Endothelial cell (in vitro differentiated cells): ENCODE measurements at places on chromosomes 6 and 20. TPM values are rescaled to one million over a fixed set of nuclear protein-coding genes. Genes with fewer than 3 reads are reported as not detected.

The TNXB gene
- 7.5 TPM for total RNA-seq

GRCh38 chr20:46350986-46351267 is 42.6 kb upstream of the CDH22 start:
- no peak for DNase-seq

The LPIN3 gene
- total RNA-seq = 20.1 TPM

DNA sequence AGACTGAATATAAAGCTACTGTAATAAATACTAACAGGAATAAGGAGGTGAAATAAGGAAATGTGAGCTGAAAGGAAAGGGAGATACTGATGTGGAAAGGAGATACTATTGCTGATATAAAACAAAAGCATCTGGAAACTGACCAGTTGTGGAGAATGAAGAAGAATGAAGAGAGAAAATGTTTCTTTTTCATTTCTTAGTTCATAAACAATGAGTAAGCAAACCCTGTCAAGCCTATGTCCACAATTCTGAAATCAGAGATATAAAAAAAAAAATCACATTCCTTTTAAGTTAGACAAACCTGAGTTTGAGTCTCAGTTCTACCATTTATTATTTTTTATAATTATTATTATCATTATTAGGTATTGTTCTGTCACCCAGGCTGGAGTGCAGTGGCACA is 121.6 kb upstream of the GJE1 start:
- no peak for DNase-seq

The SCGN gene
- 0.85 TPM for total RNA-seq

DNA sequence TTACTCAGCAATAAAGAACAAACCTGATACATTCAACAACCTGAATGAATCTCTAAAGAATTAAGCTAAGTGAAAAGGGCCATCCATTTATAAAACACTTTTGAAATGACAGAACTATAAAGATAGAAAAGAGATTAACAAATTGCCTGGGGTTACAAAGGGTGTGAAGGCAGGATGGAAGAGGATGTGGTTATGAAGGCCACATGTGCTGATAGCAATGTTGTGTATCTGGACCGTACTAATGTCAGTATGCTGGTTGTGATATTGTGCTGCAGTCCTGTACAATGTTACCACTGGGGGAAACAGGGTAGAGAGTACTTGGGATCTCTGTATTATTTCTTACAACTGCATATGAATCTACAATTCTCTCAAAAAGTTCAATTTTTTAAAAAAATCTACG is 36.4 kb downstream of the ELOVL5 start:
- DNase-seq = no peak

DNA sequence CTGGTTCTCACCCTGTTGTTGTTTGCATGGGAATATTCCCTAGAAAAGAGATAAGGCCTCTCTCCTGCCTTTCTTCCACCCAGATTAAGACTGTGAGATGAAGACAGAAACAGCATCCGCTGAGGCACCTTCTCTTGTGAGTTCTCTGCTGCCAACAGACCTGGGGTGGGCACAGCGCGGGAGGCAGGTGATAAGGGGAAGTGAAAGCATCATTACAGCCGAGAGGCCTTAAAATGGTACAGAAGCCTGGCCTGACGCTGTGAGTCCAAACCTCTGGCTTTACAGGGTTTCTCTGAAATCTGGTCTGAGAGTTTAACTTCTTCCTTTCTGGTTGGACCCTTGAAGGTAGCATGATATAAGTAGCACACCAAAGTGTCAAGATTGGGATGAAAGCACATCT is 21.0 kb upstream of the IYD start:
- no peak for DNase-seq

The RAD21L1 gene
- total RNA-seq = 1.1 TPM

- no peak for DNase-seq
Observed at GRCh38 chr6:40054186-40054585, 119.9 kb upstream of the MOCS1 start.

GRCh38 chr6:11248974-11249761 is 16.7 kb upstream of the NEDD9 start:
- DNase-seq = no peak

GRCh38 chr20:46688151-46689081 is 828 bp downstream of the TP53RK start:
- DNase-seq = no peak

- DNase-seq = no peak
Observed at GRCh38 chr6:159977255-159977903, 8.5 kb downstream of the IGF2R start.

- no peak for DNase-seq
Observed at GRCh38 chr20:25116739-25117458, 35.0 kb upstream of the VSX1 start.

- DNase-seq = no peak
Observed at GRCh38 chr6:11069760-11070159, 23.9 kb upstream of the SMIM13 start.

DNA sequence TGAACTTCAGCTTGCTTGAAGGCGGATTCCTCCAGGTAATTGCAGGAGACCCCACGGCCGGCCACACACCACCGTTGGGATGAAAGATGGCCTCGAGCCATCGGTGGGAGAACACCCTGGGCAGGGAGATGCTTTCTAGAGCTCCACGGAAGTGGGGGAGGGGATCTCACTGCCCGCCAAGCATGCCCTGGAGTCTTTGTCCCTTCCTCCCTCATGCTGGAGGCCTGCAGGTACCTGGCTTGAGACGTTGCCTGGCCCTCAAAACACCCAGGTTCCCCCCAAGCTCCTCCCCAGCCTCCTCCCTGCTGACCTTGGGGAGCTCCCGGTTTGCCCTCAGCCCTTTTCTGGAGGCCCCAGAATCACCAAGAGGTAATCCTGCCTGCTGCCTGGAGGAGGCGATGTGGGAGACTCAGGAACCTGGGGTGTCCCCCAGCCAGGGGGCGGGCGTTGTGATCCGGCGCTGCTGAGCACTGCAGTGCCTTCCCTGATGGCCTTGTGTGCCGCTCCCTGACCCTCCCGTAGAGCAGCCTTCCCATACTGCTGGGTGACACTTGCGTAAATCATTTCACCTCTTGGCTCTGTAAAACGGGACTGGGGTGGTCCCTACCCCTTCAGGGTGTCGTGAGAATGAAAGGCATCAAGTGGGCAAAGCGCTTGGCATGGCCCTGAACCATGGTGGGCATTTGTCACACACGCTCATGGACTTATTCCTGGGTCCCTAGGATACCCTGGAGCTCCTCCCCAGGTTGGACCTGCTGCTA is 91.4 kb downstream of the CEBPB start:
- DNase-seq = peak; percentile 26

GRCh38 chr6:22380236-22380635 is 83.4 kb upstream of the PRL start:
- no peak for DNase-seq

The OARD1 gene
- 20.5 TPM for total RNA-seq

DNA sequence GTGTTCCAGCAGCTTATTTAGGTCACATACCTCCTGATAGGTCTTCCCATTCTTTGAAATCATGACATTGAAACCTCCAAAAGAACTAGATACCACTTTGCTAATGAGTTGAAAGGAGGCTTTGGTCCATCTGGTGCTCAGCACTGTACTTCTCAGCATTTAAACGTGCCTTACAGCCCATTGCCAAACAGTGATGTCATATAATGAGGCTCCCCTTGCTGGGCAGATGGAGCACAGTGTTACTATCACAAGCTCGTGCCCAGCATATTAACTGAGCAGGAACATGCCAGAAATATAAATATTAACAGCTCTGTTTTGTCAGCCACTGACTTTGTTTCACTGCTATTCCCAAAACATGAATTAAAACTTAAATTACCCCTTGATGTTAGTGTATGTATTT is 25.5 kb upstream of the MAPK13 start:
- DNase-seq = no peak

- no peak for DNase-seq
Observed at GRCh38 chr6:153103319-153103655, 27.8 kb downstream of the RGS17 start.

DNA sequence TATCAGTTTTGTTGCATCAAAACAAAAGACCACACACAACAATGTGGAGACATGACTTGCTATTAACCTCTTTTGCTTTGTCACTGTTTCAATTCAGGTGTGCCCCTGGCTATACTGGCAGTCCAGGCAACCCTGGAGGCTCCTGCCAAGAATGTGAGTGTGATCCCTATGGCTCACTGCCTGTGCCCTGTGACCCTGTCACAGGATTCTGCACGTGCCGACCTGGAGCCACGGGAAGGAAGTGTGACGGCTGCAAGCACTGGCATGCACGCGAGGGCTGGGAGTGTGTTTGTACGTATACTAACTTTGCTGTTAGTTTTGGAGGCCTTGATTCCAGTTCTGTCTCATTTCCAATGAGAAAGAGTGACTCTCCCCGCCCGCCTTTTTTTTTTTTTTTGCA is 356.9 kb downstream of the ARHGAP18 start:
- DNase-seq = peak; percentile 5

DNA sequence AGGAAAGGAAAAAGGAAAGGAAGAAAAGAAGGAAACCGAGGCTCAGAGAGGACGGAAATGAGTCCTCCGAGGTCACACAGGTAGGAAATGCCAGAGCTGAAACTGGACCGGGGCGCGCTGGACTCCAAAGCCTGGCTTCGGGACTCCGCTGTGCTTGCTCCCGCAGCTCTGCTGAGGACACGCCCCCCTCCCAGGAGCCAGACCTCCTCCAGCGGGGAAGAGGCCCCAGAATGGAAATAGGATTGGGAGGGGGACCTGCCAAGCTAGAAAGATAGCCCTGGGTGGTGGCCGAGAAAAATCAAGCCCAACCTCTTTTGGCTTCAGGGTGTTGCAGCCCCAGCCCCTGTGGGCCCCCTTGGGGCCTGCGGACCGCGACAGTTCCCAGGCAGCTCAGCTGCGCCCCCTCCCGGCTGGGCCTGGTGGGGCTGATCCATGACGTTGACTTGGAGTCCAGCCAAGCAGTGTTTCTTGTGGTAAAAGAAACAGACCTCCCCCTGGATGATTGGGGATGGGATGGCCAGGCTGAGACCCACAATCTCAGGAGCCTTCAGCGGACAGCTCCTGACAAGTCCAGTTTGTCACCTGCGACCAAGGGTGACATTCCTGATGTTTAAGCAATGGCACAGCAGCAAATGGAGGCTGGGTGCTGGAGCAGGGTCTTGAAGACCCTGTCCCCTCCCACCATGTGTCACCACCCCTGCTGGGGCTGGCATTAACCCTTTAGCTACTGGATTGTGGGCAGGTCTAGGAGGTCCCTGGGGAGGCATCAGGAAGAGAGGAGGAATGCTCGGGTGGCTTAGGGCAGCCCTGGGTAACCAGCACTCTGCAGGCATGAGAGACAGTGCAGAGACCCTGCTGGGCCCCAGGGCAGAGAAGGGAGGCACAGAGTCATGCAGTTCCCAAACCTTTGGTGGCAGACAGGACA is 55.4 kb downstream of the RIPOR3 start:
- peak; percentile 89 for DNase-seq

DNA sequence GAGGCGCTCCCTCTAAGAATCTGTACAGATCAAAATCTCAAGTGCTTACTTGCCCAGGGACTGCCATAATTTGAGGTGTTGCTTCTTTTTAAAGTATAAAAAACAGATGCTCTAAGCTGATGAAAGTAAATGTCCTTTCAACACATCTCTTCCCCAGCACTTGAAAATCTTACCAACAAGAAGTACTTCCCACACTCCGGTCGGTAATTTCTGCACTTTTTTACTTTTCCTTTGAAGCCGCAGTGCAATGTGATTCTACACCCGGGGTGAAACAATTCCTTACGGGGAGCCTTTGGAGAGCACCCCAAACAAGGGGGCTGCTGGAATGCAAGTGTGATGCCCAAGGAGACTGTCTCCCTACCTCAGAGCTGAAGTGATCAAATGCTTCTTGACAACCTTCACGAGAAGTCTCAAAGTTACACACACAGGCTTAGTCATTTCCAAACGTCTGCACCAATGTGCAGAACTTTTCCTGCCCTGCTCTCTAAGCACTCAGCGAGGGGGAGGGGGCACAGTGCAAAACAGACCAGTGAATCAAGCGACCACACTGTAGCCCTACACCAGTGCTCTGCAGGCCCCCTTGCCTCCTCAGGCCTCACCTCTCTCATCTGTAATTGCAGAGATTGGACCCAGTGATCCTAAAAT is 56.7 kb downstream of the ATXN1 start:
- no peak for DNase-seq

- no peak for DNase-seq
Observed at GRCh38 chr6:130152908-130153510, 69.7 kb downstream of the SAMD3 start.

DNA sequence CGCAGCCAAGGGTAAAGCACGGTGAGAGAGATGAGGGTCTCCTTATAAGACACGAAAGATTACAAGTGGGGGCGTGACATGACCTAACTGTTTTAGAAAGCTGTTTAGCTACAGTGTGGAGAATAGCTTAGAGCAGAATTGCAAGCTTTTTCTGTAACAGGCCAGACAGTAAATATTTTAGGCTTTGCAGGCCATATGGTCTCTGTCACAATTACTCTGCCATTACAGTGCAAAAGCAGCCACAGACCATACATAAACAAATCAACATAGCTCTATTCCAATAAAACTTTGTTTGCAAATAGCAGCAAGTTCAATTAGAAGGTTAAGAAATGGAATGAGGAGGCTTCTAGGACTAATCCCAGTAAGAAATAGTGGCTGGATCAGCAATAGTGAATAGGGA is 16.8 kb downstream of the PGM3 start:
- DNase-seq = no peak

DNA sequence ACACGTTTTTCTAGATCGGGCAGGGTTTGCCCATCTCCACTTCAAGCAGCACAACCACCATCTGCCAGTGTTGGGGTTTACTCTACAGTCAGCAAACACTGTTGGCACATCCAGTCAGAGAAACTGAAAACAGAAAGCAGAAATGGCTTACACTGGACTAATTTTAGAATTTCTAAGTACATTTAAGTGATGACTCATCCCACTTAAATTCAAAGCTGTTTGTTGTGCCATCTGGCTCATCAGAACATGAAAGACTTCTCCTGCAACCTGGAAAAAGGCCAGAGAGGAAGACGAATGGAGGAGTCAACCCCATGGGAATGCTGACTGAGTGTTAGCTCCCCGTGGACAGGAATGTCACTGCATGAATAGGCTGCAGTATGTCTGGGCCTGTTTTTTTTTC is 21.8 kb downstream of the FAM209B start:
- DNase-seq = no peak

DNA sequence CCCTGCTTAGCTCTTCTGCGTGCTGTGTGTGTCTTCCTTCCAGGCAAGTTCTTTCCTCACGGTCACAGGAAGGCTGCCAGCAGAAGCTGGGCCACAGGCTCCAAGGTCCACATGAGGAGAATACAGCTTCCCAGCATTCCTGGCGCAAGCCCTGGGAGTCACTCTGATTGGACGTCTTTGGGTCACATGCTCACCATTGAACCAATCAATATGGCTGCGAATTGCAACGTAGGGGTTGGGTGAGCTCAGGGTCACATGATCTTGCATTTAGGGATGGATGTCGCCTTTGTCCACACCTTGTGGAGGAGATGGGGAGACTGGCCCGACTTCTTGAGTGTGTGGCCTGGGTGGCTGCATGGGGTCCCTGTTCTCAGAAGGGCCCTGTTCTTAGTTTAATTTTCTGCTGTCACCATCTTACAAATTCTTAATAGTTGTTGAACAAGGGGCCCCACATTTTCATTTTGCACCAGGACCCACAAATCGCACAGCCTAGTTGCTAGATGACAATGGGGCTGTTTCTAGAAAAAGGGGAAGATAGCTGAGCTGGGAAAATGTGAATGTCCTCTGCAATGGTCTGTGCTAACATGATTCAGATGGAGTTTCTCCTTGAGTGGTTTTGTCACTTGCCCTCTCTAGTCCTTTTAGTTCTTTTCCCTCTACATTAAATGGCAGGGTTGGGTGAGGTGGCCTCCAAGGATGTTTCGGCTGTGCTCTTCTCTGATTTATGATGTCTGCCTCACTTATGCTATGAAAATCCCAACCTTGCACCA is 149.6 kb downstream of the CDH26 start:
- DNase-seq = no peak

GRCh38 chr6:45054610-45055009 is 273.5 kb upstream of the RUNX2 start:
- DNase-seq = no peak

GRCh38 chr20:36700438-36700837 is 45.5 kb downstream of the NDRG3 start:
- no peak for DNase-seq

The GGTLC1 gene
- total RNA-seq = not detected
